ENCODE measurements at places on chromosomes 4 and X.

DNA sequence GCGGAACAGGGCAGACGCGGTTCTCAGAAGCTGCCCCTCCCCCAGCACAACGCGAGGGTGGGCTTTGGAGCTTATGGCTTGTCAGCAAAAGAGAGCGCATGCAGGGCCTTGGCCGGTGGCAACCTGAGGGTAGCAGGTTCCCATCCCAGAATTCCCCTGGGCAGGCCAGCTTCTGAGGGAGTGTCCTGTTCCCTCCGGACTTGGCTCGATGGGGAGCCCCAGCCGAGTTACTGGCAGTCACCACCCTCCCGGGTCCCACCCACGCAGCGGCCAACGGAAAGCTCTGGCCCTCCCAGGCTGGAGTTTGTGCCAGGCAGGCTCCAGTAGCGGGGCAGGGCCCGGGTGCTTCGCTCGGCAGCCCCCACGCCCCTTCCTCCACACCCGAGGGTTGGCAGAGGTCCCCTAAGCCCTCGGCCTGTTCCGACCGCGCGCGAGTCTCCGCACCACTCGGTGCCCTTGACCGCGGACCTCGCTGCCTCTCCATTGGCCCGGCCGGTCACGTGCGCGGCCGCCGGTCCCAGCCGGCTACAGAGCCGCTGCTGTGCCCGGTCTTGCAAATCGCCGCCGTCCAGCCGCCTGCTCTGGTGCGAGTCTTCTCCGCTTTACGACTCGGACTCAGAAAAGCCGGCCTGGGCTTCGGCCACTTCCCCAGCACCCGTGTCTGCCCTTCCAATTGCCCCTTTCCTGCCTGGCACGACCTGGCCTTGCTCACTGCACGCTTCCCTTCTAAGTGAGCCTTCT lies 20.9 kb upstream of the MTM1 start:
- no peak for DNase-seq

DNA sequence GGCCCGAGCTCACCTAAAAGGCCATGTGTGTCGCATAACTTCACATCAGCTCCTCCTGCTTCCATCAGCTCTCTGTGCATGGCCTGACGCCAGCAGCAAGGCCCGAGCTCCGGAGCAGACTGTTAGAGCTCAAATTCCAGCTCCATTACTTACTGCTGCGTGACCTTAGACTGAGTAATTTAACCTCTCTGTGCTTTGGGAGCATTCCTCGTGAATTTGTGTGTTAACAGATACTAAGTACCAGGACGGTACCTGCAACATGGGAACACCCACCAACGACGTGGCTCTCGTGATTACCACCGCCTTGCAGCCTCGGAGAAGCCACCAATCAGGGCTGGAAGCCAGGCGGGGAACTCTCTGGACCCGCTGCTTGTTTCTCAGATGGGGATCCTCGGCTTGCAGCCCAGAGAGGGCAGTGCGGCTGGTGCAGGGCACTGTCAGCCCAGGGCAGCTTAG lies 12.9 kb downstream of the LETM1 start:
- DNase-seq: no peak

DNA sequence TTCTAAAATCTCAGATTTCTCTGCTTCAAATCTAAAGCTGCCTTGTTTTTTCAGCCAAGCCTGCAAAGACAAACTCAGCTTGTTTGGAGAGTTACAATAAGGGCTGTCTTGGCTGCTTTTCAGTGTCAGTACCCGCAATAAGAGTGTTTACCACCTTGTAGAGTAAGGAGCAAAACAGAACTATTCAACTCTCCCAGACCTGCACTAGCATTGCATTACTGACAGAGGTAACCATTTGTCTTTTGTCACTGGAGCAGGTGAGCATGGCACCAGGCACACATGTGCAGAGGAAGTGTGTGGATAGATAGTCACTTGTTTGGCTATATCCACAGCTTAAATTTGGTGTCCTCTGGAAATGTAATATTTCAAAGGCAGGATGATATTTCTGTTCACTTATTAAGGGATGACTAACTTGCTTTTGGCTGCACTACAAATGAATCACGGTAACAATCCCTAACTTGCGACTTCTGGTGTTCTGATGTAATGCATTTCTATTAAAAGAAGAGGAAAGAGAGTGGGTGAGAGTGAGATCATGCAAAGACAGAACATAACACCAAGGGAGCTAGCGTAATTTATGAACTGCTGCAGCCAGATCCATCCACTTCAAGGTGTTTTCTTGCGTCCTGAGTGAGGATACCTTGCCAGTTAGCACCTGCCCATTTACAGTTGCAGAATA lies 38.6 kb downstream of the PTCHD1 start:
- no peak for DNase-seq

- DNase-seq: no peak
Measured at GRCh38 chrX:42967681-42968300, 189.8 kb upstream of the PPP1R2C start.

DNA sequence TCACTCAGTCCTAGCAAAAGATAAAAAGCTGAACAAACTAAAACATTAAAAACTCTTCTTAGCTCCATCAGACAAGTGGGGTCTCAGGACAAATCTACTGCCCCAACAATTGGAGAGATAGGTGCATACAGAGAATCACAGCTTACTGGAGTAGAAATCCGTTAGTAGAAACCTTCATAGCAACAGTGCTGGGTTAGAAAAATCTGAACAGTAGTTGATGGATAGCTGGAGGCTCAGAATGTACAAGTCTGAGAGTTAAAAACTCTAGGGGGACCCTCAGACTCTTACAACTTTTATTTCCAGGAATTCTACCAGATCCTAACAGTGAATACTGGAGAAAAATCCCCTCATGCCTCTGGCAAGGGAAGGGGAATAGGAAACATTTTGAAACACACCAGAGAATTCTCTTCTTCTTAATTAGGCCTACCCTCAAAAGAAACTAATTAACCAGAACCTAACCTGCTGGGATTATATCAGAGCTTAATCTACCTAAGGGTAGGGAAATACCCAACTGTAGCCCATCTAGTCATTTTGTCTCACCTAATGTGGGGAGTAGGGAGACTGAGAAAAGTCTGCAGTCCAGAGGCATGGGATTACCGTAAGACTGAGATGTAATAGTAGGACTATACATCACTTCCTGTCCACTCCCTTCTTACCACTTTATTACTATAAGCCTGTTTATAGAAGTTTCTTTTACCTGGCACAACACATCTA lies 165.0 kb upstream of the CTSO start:
- DNase-seq: no peak

DNA sequence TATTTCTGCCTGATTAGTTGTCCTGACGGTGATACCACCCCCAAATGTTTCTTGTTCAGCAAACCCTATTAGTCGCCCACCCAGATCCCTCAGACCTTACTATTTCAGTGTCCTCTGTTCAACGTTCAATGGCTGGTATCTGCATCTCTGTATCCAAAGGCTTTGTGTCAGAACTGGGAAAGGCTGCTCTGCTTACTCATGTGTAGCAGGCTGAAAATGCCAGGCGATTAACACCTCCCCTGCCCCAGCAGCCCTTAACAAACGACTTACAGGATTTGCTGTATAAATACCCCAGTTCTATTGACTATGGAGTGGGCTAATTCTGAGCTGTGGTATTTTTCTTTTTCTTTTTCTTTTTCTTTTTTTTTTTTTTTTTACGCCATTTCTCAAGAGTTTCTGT lies 415.0 kb downstream of the ZNF674 start:
- DNase-seq: no peak

DNA sequence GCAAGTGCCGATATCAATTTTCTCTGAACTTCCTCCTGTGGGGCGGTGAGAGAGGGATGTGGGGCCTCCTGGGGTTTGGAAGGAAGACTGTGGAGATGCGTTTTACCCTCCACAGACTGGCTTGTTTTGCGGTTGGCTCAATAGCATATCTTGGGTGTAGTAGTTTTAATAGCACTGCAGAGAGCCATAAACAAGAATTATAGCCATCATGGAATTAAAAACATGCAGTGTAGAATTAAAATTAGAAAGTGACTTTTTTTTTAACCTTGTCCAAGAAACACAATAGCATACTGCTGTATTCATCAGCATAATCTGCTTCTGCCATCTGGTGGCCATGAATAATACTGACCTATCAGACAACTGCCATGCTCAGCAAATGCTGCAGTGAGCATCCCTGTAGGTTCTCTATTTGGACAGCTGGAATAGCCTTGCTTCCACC lies 47.3 kb upstream of the SCML1 start:
- no peak for DNase-seq

DNA sequence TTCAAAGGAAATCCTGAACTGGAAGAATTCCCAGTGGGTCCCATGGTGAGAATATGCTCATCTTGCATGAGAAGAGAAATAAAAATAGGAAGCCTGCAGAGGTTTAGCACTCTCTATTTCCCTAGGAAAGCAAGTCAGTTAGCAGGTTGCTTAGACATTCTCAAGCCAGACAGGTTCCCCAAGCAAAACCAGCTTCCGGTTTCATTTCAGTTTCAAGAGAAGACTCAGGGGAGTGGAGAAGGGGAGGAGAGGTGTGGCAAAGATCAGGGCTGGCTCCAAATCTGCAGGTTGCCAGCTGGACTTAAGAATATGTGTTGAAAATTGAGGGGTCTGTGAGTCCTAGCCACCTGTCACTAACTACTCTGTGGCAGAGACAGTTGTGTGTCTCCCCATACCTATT lies 107.5 kb downstream of the CLNK start:
- DNase-seq: no peak

GRCh38 chrX:134849390-134849789 lies 141.4 kb upstream of the SMIM10 start:
- DNase-seq: no peak

DNA sequence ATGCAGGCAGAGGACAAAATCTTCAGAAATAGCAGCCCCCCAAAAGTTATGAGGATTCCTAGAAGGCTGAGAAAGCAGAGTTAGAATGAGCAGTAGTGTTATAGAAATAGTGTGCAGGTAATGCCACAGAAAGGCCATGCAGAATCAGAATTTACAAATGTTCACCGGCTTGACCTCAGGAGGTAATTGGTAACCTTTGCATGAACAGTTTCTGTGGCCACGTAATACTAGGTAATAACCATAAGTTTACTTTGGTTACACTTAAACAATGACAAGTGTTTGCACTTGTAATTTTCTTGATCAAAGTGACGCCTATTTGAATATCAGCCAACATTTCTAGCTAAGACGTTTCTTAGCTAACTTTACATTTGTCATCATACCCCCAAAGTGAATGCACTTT lies 393.6 kb downstream of the GPAT3 start:
- DNase-seq: no peak

DNA sequence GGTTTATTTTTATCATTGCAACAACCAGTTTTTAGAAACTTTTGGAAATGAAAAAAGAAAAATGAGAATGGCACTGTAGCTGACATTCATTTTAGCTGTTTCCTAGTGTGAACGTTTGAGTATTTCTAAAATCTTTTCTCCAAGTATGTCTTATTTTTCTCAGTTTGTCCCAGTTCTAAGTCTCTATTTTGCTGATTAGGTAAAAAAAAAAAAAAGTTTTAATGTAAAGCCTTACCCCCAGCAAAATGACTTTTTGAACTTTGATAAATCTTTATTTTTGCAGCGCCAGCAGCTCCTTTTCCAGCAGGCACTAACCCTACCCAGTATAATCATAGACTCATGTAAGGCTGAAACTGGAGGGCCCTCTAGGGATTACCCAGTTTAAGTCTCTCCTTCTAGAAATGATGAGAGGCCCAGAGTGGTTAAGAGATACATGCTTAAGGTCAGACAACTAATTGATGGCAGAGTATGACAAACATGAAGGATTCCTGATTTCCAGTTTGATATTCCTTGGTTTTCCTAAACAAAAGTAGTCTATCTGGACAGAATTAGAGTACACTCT lies 84.3 kb upstream of the SLC4A4 start:
- DNase-seq: no peak

DNA sequence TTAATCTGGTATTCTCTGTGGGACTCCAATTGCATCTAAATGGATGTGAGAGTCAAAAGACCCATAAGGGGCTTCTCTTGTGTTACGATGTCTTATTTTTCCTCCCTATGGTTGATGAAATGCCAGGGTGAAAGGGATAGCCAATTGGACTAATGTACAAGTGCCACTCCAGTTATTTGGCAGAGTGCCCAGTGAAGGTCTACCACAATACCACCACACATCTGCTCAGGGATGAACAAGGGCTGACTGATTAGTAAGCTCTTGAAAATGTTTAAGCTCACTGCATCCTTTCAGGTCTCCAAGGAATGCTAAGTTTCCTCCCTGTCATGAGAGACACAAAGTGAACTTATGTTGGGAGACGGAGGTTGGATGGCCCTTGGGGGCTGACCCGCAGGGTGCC lies 57.8 kb downstream of the HEPH start:
- no peak for DNase-seq

DNA sequence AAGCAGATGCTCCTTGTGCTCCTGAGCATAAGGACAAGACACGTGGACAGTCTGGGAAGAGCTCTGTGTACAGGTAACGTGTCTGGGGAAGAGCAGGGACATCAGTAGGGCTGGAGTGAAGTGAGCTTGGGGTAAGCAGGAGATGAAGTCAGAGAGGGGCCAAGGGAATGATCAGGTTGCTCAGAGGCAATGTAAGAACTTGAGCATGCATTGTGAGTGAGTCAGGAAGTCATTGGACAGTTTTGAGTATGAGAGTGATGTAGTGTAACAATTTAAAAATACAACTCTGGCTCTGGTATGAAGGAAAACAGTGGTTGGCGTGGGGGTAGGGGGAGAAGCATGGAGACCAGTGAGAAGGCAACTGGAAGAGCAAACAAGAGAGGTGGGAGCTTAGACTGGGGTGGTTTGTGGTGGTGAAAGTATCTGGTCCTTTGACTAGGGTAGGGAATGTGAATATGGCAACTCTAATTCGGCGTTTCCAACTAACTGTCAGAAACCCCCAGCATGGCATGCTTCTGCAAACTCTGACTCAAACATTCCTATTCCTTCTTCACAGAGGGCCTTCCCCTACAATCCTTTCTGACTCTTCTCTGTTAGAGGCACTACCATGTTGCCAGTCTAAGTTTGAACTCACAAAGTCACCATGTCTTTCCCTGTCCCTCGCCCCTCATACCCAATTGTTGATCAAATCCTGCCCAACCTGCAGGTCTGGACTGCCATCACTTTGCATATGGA lies 57.2 kb downstream of the STBD1 start:
- DNase-seq: no peak

- DNase-seq: no peak
Measured at GRCh38 chr4:27027428-27027827, 166.8 kb downstream of the STIM2 start.

DNA sequence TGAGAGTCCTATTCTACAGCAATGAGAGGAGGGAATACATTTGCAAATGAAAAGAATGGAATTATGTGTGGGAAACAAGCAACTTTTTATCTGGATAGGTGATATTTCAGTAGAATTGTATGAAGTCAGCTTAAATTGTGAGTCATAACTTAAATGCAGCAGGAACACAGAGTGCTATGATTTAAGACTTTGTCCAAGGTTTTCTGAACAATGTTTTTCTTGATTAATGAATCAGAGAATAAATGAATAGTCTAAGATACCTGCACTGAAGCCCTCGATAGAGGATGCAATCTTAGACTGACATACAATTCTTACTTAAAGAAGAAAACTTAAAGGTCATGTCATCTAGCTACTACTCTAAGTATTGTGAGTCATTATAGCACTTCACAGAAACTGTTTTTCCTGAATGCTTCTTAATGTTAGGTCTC lies 8.0 kb downstream of the ARHGEF38 start:
- DNase-seq: no peak

DNA sequence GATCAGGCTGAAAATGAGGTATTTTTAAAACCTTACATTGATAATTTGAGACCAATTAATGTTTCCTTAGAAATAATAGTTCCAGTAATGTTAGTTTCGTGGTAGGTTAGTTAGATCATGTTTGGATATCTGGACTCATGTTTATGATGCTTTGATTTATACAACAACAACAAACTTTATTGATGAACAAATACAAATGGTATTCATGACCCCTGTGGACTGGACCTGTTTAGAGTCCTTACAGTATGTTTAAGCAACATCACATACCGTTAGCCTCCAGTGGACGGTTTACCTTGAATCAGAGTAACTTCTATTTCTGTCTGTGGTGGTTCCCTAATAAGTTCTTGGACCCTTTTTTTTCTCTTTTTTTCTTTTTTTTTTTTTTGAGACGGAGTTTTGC lies 18.0 kb downstream of the ZRSR2 start:
- DNase-seq: no peak
